Midbrain (tissue), 1 donor: ENCODE measurements at places on chromosomes 6 and 20.
A peak's percentile ranks its signal among the peaks of the same experiment; 100 is the strongest.

DNA sequence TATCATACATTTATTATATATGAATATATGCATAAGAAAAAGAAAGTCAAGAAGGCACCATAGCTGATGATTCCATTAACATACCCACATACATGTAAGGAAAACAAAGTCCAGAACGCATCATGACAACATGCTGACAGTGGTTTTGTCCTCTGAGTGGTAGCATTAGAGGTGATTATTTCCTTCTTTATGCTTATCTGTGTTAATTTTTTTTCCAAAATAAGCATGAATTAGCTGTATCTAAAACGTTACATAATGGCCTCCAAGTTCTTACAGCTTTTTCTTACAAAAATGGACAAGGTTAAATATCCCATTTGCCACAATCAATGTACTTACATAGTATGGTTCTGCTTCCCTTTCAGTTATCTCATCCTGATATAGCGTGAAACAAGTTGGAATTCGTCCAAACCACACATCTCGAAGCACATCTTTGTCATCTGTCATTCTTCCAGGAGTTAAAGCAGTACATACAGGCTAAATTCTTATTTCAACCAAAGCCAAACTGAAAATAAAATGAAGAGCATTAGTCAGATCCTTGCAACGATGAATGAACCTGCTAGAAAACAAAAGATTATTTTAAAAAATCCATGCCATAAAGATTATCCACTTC lies 9.7 kb downstream of the ATG5 start:
- no peak for DNase-seq

DNA sequence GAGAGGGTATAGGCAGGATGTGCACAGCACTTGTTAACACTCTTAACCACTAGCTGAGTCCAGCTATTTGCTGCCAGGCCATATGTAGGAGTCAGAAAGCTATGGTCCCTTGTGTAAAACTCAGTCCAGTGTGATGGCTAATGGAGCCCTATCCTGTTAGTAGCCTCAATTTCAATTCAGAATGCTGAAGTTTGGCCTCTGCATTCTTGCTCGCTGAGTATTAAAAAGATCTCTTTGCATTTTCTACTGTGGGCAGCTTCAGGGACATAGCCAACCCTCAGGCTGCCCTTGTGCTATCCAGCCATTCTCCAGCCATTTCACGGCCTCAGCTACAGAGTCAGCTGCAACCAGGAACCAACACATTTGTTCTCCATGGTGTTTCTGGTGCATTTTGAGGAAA lies 92.5 kb downstream of the SPTLC3 start:
- no peak for DNase-seq

GRCh38 chr6:6631534-6632276 lies 43.2 kb downstream of the LY86 start:
- DNase-seq, result no peak

DNA sequence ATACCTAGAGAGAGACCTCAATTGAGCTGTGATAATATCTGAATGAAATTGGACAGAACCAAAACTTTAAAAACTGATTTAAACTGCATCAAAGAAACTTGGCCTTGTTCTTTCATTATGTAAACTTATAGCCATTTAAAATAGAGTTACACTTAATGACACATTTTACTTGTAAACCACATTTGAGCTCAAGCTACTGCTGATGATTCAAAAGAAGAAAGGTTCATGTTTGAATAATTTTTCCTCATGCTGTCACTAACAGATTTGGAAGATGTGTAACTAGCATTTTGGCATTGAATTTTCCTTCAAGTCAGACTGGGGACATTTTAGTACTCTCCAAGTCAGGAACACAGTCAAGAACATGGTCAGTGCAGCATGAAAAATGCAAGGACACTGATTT lies 26.9 kb downstream of the POPDC3 start:
- no peak for DNase-seq

- DNase-seq, result no peak
These were observed 19.5 kb upstream of the ASXL1 start for GRCh38 chr20:32338665-32339064.

GRCh38 chr6:36963451-36964290 lies 9.1 kb downstream of the PI16 start:
- DNase-seq, result peak; percentile 27

DNA sequence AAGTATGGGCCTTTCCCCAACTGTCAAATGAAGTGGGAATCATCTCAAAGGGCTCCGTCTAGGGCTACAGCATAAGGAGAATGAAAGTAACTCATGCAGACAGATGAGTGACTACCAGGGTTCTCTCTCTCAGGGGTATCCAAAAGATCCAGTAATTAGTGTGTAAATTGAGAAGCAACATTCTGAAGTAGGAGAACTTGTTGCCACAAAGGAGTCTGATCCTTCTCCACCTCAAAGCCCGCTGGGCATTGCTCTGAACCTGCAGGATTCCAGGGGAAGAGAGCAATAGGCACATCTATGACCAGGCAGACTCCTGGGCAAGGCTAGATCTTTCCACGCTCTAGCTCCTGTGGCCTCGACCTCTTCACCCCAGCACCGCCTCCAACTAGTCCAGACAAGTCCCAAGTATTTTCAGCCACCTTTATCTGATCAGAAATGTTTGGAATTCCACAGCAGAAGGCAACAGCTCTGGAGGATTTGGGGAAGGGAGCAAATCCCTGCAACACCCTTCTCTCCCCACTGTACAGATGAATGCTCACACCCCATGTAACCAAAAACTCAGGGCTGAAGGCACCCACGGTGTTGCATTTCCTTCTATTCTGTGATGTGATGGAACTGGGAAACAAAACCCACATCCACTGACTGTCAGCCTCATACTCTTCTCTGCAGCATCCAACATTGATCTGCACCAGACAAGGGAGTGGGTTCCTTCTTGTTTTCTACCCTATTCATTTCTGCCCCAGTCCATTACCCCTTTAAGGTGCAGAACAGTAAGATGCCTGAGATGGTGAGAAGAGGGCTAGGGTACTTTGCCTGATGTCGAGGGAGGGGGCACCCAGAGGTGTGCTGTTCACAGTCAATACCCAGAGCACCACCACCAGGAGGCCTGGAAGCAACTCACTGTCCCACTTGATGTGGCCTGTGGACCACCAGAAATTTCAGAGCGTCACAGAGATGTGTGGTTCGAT lies 41.0 kb downstream of the COX4I2 start:
- no peak for DNase-seq
